ENCODE measurements at places on chromosomes 7 and 10.

- no peak for DNase-seq
Measured at GRCh38 chr10:125084191-125084613, 76.2 kb downstream of the CTBP2 start.

DNA sequence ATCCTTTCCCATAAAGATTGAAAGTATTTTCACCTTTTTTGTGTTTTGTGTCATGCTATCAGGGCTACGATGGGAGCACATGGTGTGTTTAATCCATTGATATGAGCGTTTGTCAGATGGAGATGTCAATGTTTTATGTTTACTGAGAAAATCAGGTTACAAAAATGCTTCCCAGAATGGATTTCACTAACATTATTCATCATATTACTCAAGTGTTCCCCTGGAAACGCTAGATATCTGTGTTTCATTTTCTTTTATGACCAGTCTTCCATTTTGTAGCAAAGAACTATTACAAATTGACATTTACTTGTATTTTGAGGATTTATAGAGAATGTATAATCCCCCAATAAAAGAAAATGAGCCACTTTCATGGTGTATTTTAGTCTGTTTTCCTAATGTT, 293.5 kb upstream of the AKR1E2 start:
- DNase-seq = no peak

DNA sequence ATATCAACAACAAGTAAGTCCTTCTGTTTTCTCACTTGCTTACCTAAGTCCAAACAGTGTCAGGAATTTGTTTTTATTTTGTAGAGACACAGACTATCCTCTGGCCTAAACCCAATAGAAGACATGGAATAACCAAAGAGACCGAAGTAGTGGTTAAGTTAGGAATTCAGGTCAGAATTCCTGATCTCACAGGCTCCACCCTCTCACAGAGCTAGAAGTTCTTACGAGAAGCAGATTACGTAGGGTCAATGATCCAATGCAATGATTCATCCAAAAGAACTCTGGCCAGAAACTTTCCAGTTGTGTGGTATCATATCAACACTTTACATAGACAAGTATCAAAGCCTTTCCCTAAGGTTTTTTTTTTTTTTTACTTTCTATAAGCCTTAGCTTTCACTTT, 73.8 kb downstream of the IQUB start:
- no peak for DNase-seq

DNA sequence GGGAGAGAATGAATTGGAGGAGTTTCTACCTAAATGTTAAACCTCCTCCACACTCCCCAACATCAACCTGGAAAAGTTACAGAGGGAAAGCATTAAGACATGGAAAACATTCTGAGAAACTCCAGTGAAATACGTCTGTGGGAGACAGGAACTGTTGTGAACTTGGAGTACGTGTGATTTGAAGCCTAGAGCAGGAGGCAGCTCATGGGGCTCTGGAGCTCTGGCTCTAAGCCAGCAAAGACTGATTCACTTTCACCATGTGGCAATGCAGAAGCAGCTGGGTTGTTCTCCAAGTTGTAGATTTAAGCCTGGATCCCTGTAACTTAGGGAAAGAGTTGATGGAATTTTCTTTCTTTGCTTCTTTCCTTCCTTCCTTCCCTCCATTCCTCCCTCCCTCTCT, 503.2 kb downstream of the NRG3 start:
- DNase-seq = no peak

- DNase-seq = no peak
Measured at GRCh38 chr7:607938-608337, 88.3 kb upstream of the PDGFA start.

- no peak for DNase-seq
Measured at GRCh38 chr7:90841759-90842429, 245.8 kb downstream of the CDK14 start.

- DNase-seq = no peak
Measured at GRCh38 chr7:32458025-32458424, 32.2 kb downstream of the LSM5 start.

- DNase-seq = no peak
Measured at GRCh38 chr7:101502466-101503098, 126.5 kb downstream of the MYL10 start.

GRCh38 chr10:71719042-71719441, 536 bp downstream of the C10orf105 start:
- no peak for DNase-seq

DNA sequence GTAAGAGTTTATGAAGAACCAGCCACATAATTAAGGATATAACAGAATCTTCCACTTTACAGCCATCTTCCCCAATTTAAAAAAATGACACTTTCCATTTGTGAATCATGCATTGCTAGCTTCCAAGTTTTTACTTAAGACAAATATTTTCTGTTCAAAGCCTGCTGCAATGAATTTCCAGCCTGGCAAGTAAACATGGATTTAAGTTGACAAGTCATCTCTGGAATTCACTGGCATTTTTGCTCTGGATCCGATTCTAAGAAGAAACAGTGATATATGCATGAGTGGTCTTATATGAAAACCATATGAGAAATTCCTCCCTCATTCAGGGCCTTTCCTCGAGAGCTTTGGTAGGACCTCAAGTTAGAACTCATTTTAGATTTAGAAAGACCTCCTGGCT, 116.1 kb upstream of the CDCA7L start:
- DNase-seq = no peak

DNA sequence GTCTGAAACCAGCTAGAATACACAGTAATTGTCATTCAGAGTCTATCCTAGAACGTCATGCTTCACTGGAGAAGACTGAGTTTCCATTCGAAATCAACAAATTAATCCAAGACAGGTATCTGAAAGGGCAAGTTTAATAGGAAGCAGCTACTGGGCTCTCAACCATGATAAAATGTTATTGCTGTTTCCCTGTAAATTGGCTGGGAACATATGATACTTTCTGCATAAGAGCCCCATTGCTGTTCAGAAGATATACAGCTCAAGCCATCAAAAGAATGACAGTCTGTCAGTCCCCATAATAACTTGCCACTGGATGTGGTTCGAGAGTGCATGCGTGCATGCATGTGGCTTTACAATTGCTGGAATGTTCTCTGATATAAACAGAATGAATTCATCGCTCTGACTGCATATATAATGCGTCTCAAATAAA, 129.0 kb downstream of the HIBADH start:
- no peak for DNase-seq

GRCh38 chr10:82969405-82969804, 1094.4 kb downstream of the NRG3 start:
- DNase-seq = no peak

DNA sequence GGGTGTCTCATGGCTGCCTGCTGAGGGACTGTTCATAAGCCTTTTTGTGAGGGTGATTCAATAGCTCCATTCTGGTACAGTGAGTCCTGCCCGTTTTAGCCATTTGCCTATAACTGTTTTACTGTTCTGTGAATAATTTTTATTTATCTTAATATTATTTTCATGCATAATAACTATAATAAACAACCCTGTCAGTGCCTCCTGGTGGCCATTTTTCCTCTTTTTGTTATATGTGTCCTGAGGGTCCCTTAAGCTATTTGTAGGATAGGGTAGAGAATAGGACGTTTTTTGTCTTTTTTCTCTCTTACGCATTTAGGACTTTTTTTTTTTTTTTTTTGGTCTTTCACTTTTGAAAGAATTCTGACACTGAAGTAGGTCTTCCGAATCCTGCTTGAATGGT, 2.9 kb downstream of the C1QL3 start:
- no peak for DNase-seq

All from CD4-positive, alpha-beta T cell treated with Interleukin-4 for 4 hours (primary cell).